ENCODE measurements at places on chromosomes 1 and 21.
A peak's percentile ranks its signal among the peaks of the same experiment; 100 is the strongest.

GRCh38 chr1:66533804-66534740, at the start of gene SGIP1:
Gene SGIP1 (plus strand): TSS chr1:66534153. CDS start chr1:66534359, 206 bp downstream.
- peak within 1 kb of the TSS; percentile 72 for H3K4me3 ChIP-seq
- H3K36me3 ChIP-seq: no peaks in the 10 kb centered on the region
- H3K27ac ChIP-seq: no peak within 1 kb of the TSS
- DNase-seq: no peak

DNA sequence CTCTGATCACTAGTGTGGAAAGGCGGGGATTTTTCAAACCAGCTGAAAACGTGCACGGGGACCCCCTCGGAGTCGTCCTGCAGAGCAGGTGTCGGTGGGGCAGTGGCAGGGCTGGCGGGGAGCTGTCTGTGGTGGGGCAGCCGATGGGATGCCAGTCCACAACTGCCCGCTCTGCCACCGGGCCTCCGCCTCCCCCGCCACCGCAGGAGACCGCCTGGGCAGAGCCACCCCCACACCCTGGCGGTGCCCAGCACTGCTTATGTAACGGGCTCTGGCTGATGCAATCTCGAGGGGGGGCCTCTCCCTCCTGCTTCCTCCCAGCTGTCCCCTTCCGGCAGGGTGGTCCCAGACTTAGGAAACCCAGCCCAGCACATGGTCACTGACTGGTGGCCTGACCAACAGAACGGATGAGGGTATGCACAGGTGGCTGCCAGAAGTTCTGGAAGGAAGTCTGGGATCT, 9.3 kb downstream of the CHD5 start:
- H3K4me1 ChIP-seq: no peaks in the 10 kb centered on the region
- no peak overlapping the region for H3K27ac ChIP-seq
- no peak for DNase-seq

GRCh38 chr1:205837382-205837970, 12.5 kb downstream of the PM20D1 start:
- no peaks in the 10 kb centered on the region for H3K27me3 ChIP-seq
- H3K36me3 ChIP-seq: no peaks in the 10 kb centered on the region
- H3K27ac ChIP-seq: no peak overlapping the region
- DNase-seq: no peak
- no peaks in the 10 kb centered on the region for H3K4me1 ChIP-seq
- H3K4me3 ChIP-seq: no peak overlapping the region

DNA sequence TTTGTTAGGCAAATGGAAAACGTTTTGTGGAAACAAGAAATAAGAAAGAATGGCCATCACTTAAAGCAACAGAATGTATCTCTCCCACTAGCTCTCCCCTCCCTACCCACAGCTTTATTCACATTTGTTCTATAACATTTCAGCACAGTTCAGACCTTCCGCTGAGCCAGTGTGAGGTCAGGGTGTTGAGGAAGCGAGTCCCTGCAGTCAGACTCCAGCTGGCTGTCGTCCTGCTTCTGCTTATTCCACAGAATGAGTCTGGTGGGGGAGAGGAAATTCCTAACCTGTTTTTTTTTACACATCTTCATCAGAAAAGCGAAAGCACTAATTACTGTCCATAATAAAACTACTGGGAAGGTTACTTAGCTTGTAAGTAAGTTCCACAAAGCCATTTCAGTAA, 39.0 kb downstream of the MRPL39 start:
- H3K36me3 ChIP-seq: peaks cover 86% of the 10 kb centered on the region
- H3K27me3 ChIP-seq: no peaks in the 10 kb centered on the region
- peaks cover 80% of the 10 kb centered on the region for H3K4me1 ChIP-seq
- DNase-seq: no peak

GRCh38 chr1:33021567-33022431, 14.9 kb downstream of the AK2 start:
- H3K27ac ChIP-seq: no peak overlapping the region
- H3K27me3 ChIP-seq: no peaks in the 10 kb centered on the region
- H3K4me3 ChIP-seq: no peak overlapping the region
- DNase-seq: no peak

DNA sequence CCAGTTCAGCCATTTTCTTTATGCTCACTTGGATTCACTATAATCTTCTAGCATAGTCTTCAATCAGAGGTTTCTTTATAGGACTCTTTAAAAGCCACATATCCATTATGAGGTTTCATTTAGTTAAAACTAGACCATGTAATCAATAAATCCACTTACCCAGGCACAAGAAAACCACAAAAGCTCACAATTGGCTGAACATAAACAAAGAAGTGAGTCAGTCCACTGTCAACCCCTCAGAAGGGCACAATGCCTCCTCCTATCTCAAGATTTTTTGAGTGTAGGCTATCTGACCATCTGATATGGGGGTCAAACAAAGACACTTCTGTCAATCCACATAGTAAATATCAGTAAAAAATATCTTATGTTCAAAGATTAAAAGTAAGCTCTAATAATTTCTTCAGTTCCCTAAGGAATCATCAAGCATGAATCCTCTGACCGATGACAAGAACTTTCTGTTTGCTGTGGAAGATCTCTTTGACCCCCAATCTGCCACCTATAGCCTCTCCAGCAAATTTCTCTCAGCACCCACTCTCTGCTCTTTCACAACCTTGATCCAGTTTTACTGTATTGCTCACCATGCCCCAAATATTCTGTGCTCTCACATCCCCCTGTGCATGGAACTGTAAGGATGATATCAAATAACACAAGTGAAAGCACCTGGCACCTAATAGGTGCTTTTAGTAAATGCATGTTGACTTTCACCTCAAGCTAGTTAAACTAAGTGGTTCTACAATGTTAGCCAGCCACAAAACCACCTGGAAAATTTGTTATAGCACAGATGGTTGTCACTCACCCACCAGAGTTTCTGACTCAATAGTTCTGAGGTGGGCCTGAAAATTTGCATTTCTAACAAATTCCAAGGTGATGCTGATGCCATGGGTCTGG, 16.7 kb downstream of the RAB3B start:
- no peak for DNase-seq
- peaks cover 16% of the 10 kb centered on the region for H3K27me3 ChIP-seq
- H3K27ac ChIP-seq: peak overlapping the region; percentile 18

DNA sequence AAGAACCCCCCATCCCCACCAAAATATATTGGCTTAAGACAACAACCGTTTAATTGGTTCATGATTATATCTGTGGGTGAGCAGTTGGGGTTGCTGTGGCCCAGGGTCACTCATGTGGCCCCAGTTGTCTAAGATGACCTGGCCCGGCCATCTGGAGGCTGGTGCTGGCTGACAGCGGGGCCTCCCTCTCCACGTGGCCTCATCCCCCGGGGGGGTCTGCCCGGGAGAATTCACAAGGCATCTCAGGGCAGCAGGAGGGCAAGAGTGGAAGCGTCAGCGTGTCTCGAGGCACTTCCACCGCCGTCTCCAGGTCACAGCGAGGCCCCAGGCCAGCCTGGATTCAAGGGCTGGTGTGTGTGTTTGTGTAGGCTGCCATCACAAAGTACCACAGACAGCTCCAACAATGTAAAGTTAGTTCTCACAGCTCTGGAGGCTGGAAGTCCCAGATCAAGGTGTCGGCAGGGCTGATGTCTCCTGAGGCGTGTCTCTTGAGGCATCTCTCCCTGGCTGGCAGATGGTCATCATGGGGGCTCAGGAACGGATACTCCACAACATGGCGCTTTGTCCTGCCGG, 11.0 kb upstream of the UTS2 start:
- no peaks in the 10 kb centered on the region for H3K4me1 ChIP-seq
- no peaks in the 10 kb centered on the region for H3K36me3 ChIP-seq
- no peak for DNase-seq
- no peak overlapping the region for H3K27ac ChIP-seq
- H3K27me3 ChIP-seq: peaks cover 4% of the 10 kb centered on the region

DNA sequence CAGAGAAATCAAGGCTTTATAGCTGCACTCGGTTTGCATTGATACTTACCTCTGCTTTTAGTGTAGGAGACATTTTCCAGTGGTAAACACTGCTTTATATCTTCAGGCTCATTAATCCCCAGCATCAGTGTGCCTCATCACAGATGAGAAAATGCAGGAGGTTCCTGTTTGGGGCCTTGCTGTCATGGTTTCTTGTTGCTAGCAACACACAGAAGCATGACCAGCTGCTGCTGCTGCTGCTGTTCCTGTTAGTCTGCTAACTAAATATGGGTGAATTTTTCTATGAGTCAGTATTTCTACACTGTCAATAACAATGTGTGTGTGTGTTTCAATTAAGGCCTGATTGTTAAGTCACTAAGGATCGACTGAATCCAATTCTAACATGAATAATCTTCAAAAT, 85.8 kb upstream of the RGS1 start:
- DNase-seq: no peak
- H3K27me3 ChIP-seq: no peaks in the 10 kb centered on the region
- H3K36me3 ChIP-seq: no peaks in the 10 kb centered on the region
- H3K4me1 ChIP-seq: no peaks in the 10 kb centered on the region
- H3K4me3 ChIP-seq: no peak overlapping the region

- no peaks in the 10 kb centered on the region for H3K4me1 ChIP-seq
- no peaks in the 10 kb centered on the region for H3K36me3 ChIP-seq
- DNase-seq: no peak
- no peak overlapping the region for H3K4me3 ChIP-seq
- H3K27ac ChIP-seq: no peak overlapping the region
- H3K27me3 ChIP-seq: peaks cover 2% of the 10 kb centered on the region
These were observed 207.1 kb downstream of the NUF2 start for GRCh38 chr1:163528710-163529348.

GRCh38 chr1:6870086-6870485, 84.8 kb downstream of the CAMTA1 start:
- no peaks in the 10 kb centered on the region for H3K27me3 ChIP-seq
- H3K4me1 ChIP-seq: peaks cover 27% of the 10 kb centered on the region
- DNase-seq: no peak
- peaks cover 6% of the 10 kb centered on the region for H3K36me3 ChIP-seq
- H3K27ac ChIP-seq: no peak overlapping the region

GRCh38 chr1:237875291-237875690, 15.4 kb downstream of the ZP4 start:
- no peak for DNase-seq
- H3K4me3 ChIP-seq: no peak overlapping the region
- no peaks in the 10 kb centered on the region for H3K27me3 ChIP-seq
- no peaks in the 10 kb centered on the region for H3K36me3 ChIP-seq
- H3K4me1 ChIP-seq: no peaks in the 10 kb centered on the region

DNA sequence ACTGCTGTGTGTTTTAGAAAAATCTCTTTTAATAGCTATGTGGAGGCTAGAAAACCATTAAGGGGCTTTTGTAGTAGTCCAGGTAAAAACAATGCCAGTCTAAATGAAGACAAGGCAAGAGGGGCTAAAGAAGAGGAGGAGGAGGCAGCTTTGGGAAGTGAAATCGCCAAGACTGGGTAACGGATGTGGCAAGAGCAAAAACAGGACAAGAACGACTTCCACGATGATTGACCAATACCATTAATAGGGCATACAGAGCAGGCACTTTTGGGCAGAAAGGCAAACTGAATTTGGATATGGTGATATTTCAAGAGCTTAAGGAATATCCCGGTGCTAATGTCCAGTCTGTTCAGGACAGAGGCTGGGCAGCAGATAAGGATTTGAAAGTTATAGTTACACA, 22.0 kb downstream of the COA6 start:
- H3K27me3 ChIP-seq: peaks cover 2% of the 10 kb centered on the region
- no peak overlapping the region for H3K27ac ChIP-seq
- DNase-seq: no peak
- peaks cover 36% of the 10 kb centered on the region for H3K36me3 ChIP-seq
- H3K4me1 ChIP-seq: peaks cover 27% of the 10 kb centered on the region
- H3K4me3 ChIP-seq: no peak overlapping the region

GRCh38 chr1:184753608-184754475, 816 bp downstream of the EDEM3 start:
- peak overlapping the region; percentile 77 for H3K27ac ChIP-seq
- H3K4me3 ChIP-seq: peak overlapping the region; percentile 89
- peak; percentile 38 for DNase-seq
- peaks cover 29% of the 10 kb centered on the region for H3K4me1 ChIP-seq
- H3K36me3 ChIP-seq: peaks cover 6% of the 10 kb centered on the region

- H3K27me3 ChIP-seq: peaks cover 5% of the 10 kb centered on the region
- no peak overlapping the region for H3K4me3 ChIP-seq
- no peaks in the 10 kb centered on the region for H3K4me1 ChIP-seq
- DNase-seq: no peak
- no peak overlapping the region for H3K27ac ChIP-seq
These were observed 113.8 kb upstream of the DNAH14 start for GRCh38 chr1:224815647-224816046.

DNA sequence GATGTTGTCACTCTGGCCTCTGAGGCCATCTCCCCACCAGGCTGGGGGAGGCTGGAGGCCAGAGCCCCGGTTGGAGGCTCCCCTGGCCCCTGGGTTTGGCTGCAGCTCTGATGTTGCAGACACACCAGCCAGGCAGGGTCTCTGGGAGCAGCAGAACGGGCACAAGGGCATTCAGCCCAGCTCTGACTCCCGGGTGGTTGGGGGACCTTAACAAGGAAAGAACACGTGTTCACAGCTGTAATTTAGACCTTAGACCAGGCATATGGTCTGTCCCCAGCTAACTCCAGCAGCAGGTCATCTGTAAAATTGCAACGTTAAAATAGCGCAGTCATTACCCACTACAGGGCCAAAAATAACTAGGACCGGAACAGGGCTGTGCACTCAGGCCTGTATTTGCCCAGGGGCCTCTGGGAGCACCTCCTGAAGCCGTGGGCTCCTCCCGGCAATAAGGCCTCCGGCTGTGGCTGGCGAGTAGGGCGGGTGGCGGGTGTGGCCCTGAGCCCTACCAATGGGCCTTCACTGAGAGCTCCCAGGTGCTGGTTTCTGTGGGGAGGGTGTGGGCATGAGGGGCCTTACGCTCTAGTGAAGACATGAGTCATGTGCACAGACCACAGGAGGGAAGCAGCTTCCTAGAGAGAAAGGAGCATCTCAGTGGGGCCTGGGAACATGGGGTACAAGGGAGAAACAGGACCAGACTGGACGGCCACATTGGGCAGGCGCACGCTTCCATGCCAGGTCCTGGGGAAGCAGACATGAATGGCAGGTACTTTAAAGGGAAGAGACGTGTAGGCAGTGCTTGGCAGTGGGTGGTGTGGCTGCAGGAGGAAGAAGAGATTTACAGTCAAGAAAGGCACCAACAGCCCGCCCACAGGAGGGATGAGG, 6.1 kb downstream of the LDLRAP1 start:
- H3K4me3 ChIP-seq: peak overlapping the region; percentile 61
- peaks cover 8% of the 10 kb centered on the region for H3K36me3 ChIP-seq
- peaks cover 39% of the 10 kb centered on the region for H3K4me1 ChIP-seq
- peak; percentile 64 for DNase-seq
- H3K27me3 ChIP-seq: peaks cover 13% of the 10 kb centered on the region

- peak overlapping the region; percentile 1 for H3K4me3 ChIP-seq
- H3K27me3 ChIP-seq: no peaks in the 10 kb centered on the region
- peaks cover 2% of the 10 kb centered on the region for H3K36me3 ChIP-seq
- DNase-seq: no peak
These were observed 712 bp upstream of the LAMB3 start for GRCh38 chr1:209652873-209653401.

GRCh38 chr1:169024800-169025271, 81.7 kb upstream of the ATP1B1 start:
- no peak overlapping the region for H3K27ac ChIP-seq
- no peaks in the 10 kb centered on the region for H3K4me1 ChIP-seq
- no peak overlapping the region for H3K4me3 ChIP-seq
- H3K27me3 ChIP-seq: peaks cover 7% of the 10 kb centered on the region
- DNase-seq: no peak

- peak overlapping the region; percentile 83 for H3K27ac ChIP-seq
- peaks cover 57% of the 10 kb centered on the region for H3K4me1 ChIP-seq
These were observed 1.3 kb downstream of the TRIM33 start for GRCh38 chr1:114509596-114510273.

Measured in activated T-helper 1 cell treated with anti-CD3 and anti-CD28 coated beads, Interleukin-12 subunit alpha, Interleukin-12 subunit beta, Interleukin-2, Interleukin-4 antibody, amounts not matched to agents 30 ng/mL and 10 ng/mL and 1 ng/mL, durations not matched to agents 14 hours and 24 hours and 36 hours (primary cell).